Stimulated activated effector memory CD8-positive, alpha-beta T cell treated with anti-CD3 and anti-CD28 coated beads, Interleukin-12 subunit alpha, Interleukin-12 subunit beta, amount 100 ng/mL, for 72 hours (primary cell): ENCODE measurements at places on chromosomes 12 and 14.

GRCh38 chr12:52093346-52093745 is 13.8 kb downstream of the SMIM41 start:
- DNase-seq: no peak

GRCh38 chr12:24709216-24709615 is 239.7 kb downstream of the BCAT1 start:
- DNase-seq: no peak

DNA sequence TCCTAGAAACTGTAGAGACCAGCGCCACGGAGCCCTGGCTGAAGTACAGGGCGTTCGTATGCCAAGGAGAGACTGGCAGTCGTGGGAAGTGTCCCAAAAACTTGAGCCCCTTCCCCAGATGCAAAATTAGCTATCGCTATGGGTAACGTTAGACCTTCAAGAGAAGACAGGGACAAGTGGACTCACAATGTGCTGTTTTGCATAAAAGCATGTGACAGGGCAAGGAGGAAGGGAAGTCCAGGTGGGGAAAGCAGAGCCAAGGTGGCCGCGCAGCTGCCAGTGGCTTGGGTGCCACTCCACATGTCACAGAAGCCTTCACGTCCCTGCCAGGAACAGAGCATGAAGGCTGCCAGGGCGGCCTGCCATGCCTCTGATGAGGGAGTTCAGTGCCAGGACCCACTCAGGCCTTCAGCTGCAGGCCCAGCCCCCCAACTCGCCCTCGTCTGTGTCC is 61.2 kb upstream of the DYNC1H1 start:
- no peak for DNase-seq

DNA sequence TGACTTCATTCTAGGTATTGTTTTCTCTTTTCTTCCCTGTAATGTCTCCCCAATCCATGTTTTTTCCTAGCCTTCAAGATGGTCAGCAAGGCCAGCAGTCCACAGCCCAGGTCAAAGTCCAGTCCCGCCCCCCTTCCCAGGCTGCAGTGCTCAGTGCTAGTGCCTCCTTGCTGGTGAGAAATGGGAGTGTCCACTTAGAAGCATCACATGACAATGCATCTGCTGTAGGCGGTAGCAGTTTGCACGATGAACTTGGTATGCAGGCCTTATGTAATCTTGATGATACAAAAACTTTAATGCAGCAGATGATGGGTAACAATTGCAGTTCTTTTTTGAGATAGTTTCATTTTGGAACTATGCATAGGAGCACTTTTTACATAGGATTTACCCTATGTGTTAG is 88.4 kb downstream of the PCNX1 start:
- no peak for DNase-seq

- DNase-seq: no peak
These were observed 20.0 kb downstream of the TUNAR start for GRCh38 chr14:95896498-95897135.

- DNase-seq: no peak
These were observed 98.8 kb upstream of the FRMD6 start for GRCh38 chr14:51552768-51553404.

DNA sequence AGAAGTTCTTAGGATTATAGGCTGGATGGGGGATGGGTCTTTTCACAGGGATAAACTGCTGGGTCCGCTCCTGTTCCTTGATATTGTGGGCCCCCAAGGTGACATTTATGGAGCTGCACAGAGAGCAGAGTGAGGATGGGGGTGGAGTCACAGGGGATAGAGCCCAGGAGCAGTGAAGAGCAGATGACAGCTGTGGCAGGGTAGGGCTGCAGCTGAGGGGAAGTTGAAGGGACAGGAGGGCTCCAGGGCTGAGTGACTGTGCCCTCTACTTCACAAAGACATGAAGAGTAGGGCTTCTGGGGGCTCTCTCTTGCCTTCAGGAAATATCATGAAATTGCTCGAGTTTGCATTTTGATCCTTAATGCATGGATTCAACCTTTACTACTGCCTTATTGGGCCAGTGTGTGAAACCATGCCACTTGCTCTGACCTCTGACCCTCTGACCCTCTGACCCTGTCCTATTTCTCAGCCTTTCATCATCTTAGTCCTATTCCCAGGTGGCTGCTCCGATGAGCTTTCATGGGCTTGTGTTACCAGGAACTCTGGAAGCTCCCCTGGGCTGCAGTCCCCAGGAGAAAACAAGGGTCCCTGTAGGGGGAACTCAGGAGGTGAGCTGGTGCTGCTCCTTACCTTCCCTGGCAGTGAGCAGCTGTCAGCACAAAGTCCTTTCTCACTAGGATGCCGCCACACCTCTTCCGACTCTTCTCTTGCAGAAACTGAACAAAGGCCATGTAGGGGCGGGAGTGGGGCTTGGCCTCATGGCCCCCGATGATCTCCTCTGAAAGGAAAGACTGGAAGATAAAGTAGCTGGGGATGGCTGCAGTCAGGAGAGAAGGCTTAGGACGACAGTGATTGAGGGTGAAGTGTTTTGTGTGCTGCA is 1.6 kb downstream of the GZMH start:
- DNase-seq: no peak

GRCh38 chr14:68473794-68474193 is 319.1 kb downstream of the ZFP36L1 start:
- no peak for DNase-seq

- no peak for DNase-seq
These were observed 67.1 kb upstream of the TMTC2 start for GRCh38 chr12:82619644-82620043.

DNA sequence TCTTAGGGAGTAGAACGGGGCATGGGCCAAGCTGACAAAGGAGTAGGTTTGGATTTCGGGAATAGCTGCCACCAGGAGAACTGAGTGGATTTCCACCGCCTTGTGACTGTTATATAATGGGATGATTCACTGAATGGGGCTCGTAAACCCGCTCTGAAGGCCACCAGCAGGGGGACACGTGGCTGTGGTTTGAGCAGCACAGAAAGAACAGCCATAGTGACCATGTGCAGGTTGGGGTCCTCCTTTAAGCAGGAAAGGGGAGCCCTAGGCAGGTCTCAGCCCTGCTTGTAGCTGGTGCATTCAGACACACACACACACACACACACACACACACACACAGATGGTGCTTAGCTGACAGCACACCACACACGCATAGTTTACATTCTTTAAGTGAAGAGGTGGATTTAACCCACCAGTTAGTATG is 8.6 kb upstream of the ASB2 start:
- DNase-seq: no peak

DNA sequence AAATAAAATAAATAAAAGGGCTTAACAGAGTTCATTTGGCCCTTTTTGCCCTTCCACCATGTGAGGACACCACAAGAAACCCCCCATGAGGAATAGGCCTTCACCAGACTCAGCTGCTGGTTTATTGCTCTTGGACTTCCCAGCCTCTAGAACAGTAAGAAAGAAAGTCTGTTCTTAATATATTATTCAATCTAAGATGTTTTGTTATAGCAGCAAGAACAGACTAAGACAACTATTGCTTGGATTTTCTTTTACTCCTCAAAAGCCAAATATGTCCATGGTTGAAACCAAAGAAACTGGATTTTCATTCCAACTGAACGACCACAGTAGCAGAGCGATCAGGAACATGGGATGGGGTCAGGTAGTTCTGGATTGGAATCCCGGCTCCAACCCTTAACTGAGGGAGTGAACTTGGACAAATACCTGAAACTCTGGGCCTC is 157.2 kb upstream of the EEA1 start:
- no peak for DNase-seq

DNA sequence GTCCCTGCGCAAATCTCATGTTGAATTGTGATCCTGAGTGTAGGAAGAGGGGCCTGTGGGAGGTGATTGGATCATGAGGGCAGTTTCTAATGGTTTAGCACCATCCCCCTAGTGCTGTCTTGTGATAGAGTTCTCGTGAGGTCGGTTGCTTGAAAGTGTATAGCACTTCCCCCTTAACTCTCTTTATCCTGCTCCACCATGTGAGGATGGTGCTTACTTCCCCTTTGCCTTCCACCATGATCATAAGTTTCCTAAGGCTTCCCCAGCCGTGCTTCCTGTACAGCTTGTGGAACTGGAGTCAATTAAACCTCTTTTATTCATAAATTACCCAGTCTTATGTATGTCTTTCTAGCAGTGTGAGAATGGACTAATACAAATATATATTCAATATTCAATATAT is 303.7 kb upstream of the SEL1L start:
- DNase-seq: no peak

- no peak for DNase-seq
These were observed 1.0 kb upstream of the KRT6A start for GRCh38 chr12:52494100-52494499.

DNA sequence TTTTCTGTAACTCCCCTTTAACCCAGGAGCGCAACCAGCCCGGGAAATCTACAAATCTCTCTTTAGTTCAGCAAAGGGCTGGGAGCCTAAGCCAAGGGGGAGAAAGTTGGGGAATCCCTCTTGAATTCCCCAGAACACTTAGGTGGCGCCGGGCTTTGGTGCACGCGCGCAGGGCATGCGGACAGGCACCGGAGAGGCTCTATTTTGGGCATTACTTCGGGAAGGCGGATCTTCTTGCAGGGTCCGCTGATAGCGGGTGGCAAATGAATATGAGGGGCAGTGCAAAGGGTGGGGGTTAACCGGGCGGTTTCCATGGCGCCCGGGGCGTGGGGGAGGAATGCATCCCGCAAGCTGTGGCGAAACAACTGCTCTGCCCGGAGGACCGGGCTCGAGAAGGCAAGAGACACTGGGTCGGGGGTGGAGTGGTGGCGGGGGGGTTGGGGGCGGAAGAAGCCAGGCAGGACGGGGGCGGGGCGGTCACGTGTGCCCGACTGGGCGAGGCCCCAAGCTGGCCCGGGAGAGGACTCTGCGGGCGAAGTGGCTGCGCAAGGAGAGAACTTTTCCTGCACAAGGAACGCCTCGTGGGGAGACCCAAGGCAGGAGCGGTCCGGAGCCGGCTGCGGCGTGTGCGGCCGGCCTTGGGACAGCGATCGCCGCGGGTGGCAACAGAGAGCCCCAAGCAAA is at the start of gene FLVCR2:
Gene FLVCR2 (plus strand): TSS at position 519 of the 684 bp plus-strand sequence. CDS start 353 bp downstream, outside the sequence.
- DNase-seq: peak; percentile 29

GRCh38 chr12:45669093-45669492 is 60.4 kb upstream of the ARID2 start:
- DNase-seq: no peak

DNA sequence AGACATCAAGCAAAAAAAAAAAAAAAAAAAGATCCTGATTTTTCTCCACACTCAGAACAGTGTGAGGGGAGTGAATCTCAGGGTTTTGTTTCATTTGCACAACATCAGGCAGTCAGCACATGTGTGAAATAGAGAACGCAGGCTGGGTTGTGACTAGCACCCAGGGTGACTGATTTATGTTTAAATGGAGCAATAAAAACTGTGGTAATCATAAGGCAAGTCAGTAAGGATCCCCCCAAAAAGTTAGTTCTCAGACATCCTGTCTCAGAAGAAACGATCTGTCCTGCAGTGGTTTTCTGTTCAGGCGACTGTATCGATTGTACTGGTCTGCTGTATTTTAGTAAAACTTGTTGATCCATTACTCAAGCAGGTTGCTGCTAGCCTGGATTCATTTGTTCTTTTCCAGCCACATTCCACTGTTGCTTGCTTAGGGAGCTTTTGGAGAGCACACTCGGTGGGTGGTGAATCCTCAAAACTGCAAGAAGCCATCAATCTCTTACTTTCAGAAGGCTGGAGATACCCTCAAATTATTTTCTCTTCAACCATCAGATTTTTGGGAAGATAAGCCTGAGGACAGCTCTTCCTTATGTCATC is 107.1 kb downstream of the DACT1 start:
- no peak for DNase-seq

GRCh38 chr12:20501958-20502357 is 133.6 kb downstream of the PDE3A start:
- no peak for DNase-seq
